Cardiac atrium fibroblast (primary cell): ENCODE measurements at places on chromosomes 12 and 14. TPM values are rescaled to one million over a fixed set of nuclear protein-coding genes. Genes with fewer than 3 reads are reported as not detected.

The EML1 gene
- 17.5 and 30.1 TPM in 2 replicates for total RNA-seq

The RPL10L gene
- not detected in 2 replicates for total RNA-seq

The ARHGEF40 gene
- 27.3 and 38.1 TPM in 2 replicates for total RNA-seq

The PLEK2 gene
- 1.8 and 3.9 TPM in 2 replicates for total RNA-seq

The PPP1R1A gene
- not detected in 2 replicates for total RNA-seq

The TAS2R46 gene
- 0.72 TPM in 1 of 2 replicates, not detected in the other for total RNA-seq

The NRIP2 gene
- total RNA-seq: not detected in 2 replicates

The ANKS1B gene
- total RNA-seq: 2.9 TPM in 1 of 2 replicates, not detected in the other

The ZNF385A gene
- 3.2 and 14.3 TPM in 2 replicates for total RNA-seq

The SYNE3 gene
- 15.6 and 15.9 TPM in 2 replicates for total RNA-seq

The OR6C2 gene
- total RNA-seq: not detected in 2 replicates

The DRAM1 gene
- 4.9 and 12.2 TPM in 2 replicates for total RNA-seq

The SLC22A17 gene
- total RNA-seq: 10.4 and 21.7 TPM in 2 replicates

The KRT85 gene
- not detected in 2 replicates for total RNA-seq

The GPR137C gene
- 0.18 and 0.49 TPM in 2 replicates for total RNA-seq

The LMNTD1 gene
- total RNA-seq: 1.8 TPM in 1 of 2 replicates, not detected in the other

The FIGNL2 gene
- total RNA-seq: not detected in 2 replicates

The CIDEB gene
- total RNA-seq: 0.18 and 2.8 TPM in 2 replicates

The VEZT gene
- 33.2 and 33.8 TPM in 2 replicates for total RNA-seq

The SLC6A13 gene
- not detected in 2 replicates for total RNA-seq

The C12orf56 gene
- total RNA-seq: not detected in 2 replicates

The GDF3 gene
- not detected in 2 replicates for total RNA-seq

The LIN7A gene
- 5.3 and 12.1 TPM in 2 replicates for total RNA-seq

The GOLGA3 gene
- total RNA-seq: 74.0 and 86.0 TPM in 2 replicates

The COX8C gene
- total RNA-seq: not detected in 2 replicates

The CD163L1 gene
- under 0.01 TPM in 1 of 2 replicates, not detected in the other for total RNA-seq
